Heart left ventricle (tissue), 16 donors: ENCODE measurements at places on chromosomes 3 and 15. TPM values are rescaled to one million over a fixed set of nuclear protein-coding genes. Genes with fewer than 3 reads are reported as not detected.

GRCh38 chr3:146092230-146092629 lies 68.8 kb downstream of the PLOD2 start:
- DNase-seq: no peak

GRCh38 chr3:170296703-170297102 lies 60.8 kb upstream of the SKIL start:
- no peak for DNase-seq

- no peak for DNase-seq
Measured at GRCh38 chr3:159992589-159992988, 4.0 kb downstream of the IL12A start.

- no peak for DNase-seq
Measured at GRCh38 chr3:146326875-146327543, 76.1 kb upstream of the PLSCR4 start.

DNA sequence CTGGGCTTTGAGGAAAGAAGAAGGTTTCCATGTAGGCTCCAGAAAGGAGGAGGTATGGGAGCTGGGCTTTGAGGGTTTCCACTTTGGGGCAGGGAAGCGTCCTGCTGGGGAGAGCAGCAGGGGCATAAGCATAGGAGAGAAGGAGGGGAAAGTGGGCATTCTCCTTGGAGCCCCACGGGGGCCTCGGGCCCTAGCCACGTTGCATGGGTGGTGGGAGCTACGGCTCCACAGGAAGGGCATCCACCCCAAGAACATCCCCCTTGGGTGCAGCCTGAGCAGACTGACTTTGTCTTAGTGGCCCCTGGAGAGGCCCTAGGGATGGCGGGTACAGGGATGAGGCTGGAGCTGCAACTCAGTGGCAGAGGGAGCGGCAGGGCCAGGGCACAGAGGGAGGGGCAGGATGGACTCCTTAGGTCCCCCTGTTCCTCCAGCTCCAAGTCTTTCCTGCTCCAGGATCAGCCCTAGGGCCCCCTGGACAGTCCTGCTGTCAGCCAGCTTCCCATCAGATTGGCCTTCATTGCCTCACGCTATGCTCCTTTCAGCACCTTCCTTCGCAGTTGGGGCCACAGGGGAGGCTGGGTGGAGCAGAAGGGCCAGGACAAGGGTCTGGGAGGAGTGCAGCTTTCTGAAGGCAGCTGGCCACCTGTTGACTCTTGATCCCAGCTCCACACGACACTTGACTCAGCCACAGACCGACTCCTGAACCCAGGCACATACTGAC lies 22.9 kb downstream of the PRR20G start:
- no peak for DNase-seq

- DNase-seq: peak; percentile 52
Measured at GRCh38 chr3:50627407-50628051, 10.6 kb downstream of the MAPKAPK3 start.

- DNase-seq: no peak
Measured at GRCh38 chr3:82568776-82569338, 807.4 kb upstream of the GBE1 start.

DNA sequence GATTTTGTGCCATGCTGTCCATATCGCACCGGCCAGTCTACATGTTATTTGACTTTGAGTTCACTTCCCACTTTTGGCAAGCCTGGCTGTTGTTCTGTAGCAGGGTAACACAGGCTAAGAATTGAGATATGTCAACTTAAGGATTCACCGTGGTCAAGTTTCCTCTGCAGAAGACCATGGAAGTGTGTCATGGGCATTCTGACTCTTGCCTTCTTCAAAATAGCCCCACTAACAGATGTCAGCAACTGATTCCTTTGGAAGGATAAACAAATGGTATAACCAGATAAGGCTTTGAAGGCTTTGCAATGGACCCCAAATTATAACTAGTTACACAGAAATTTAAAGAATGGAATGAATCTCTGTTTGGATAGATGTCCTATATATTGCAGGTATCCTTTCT lies 20.1 kb upstream of the CD47 start:
- no peak for DNase-seq

GRCh38 chr15:90024406-90024805 lies 23.3 kb downstream of the ZNF710 start:
- no peak for DNase-seq

DNA sequence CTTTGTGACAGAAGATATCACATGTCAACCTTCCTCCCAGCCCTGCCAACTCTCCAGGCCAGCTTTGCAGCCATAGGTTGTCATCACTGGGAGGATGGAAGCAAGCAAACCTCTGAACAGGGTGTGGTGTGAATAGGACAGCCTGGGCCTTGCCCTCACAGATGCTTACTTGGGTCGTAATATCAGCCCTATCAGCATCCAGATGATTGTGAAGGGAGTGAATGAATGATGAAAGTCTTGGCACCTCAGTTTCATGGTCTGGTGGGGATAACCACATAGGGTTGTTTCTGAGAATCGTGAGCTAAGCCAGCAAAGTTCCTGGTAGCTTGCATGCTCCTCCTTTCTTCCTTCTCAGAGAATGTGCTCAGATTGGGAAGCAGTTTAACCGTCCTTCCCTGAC lies 55.1 kb upstream of the POLR2M start:
- no peak for DNase-seq

DNA sequence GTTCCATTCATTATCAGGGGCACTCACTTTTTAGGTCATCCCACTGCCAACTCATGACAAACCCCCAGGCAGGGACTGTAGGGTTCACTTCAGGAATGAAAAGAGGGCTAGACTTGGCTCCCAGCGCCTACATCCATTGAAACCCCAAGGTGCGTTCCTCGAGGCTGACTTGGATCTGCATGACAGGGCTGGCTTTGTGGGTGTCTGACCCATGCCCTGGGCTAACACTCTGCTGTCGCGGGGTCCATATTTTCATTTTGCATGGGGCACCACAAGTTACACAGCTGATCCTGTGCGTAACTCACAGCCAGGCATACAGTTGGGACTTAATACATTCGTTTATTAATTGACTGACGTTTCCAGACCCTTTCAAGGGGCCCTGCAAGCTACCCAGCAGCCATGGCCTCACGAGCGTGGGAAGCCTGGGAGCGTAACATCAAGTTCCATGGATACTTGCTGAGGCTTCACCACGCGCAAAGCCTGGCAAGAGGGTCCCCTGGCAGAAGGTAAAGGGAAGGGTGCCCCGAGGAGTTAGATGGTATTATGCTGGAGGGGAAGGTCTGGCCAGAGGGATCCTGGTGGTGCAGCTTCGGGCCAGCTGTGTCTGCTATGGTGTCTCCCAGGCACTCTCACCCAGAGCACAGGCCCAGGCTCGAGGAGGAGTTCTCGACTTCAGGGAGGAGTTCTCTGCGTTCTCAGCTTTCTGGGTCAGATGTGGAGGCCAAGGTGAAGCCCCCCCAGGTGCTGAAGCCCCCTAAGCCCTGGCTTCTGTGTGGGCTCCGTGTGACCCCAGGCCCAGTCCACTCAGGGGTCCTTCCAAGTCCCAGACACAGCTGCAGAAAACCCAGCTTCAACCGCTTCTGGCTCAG lies 85.4 kb downstream of the ADAMTS17 start:
- no peak for DNase-seq

- DNase-seq: no peak
Measured at GRCh38 chr15:65365229-65365628, 12.6 kb downstream of the IGDCC3 start.

DNA sequence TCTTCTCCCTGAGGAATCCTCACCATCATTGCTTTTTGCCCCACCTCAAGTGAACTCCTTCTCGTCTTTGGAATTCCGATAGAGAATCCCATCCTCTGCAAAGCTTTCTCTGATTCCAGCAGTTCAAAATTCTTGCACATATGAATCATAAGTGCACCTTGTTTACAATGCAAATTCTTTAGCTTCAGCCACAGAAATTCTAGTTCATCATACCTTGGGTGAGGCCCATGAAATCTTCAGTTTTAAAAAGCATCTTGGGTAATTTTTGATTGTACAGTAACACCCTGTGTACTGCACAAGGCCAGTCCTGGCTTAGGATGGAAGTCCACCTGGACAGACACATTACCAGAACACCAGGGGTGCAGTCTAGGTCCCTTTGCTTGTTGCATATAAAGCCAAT lies 30.8 kb downstream of the MDFIC2 start:
- DNase-seq: no peak

DNA sequence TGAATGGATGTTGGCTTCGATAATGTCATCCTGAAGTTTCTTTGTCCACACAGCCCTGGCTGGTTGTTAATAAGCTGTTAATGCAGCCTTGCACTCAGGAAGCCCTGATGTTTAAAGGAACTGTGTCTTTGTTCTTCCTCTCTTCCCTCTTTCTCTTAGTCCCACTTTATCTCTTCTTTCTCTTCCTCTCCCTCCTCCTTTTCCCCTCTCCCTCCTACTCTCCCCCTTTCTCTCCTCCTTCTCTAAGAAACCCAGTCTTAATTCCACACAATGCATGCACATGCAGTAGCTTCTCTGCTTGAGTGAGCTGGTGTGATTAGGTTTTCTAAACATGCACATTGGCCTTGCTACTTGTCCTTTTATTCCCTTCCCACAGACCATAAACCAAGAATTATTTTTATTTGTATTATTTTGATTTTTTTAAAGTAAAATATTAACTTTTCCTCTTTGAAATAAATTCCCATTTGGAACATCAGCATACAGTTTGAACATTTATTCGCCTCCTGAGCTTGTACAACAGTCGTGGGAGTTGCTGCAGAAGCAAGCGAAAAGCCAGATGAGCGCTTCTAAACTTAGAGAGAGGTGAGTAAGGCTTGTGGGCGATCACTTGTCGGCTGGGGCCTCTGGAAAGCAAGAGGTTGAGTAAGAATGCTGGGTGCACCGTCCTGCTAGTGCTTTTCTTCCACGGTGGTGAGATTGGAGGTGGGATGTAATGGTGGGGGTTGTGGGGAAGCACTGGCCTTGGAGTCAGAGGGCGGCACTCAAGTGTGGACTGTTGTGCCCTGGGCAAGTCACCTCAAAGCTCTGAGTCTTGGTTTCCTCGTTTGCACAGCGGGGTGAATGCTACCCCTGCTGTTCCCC lies 7.2 kb downstream of the GHRL start:
- no peak for DNase-seq

DNA sequence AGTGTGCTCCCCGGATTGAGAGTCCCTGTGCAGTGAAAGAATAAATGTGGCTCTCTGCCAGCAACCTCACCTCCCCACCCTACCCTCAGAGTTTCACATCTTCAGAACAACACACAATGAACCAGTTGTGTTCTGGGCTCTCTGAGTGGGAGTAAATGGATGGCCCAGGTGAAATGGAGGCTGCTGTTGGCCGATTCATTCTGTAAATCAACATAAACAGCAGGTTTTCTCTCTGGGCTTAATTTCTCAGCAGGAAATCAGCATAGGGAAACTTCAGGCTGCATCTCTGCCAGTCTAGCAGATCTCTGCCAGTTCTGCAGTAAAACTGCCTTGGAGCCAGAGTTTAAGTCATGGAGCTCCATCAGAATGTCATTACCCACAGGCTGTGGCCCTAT lies 54.6 kb upstream of the FURIN start:
- no peak for DNase-seq

GRCh38 chr3:183497313-183497712 lies 58.2 kb downstream of the KLHL6 start:
- DNase-seq: no peak

DNA sequence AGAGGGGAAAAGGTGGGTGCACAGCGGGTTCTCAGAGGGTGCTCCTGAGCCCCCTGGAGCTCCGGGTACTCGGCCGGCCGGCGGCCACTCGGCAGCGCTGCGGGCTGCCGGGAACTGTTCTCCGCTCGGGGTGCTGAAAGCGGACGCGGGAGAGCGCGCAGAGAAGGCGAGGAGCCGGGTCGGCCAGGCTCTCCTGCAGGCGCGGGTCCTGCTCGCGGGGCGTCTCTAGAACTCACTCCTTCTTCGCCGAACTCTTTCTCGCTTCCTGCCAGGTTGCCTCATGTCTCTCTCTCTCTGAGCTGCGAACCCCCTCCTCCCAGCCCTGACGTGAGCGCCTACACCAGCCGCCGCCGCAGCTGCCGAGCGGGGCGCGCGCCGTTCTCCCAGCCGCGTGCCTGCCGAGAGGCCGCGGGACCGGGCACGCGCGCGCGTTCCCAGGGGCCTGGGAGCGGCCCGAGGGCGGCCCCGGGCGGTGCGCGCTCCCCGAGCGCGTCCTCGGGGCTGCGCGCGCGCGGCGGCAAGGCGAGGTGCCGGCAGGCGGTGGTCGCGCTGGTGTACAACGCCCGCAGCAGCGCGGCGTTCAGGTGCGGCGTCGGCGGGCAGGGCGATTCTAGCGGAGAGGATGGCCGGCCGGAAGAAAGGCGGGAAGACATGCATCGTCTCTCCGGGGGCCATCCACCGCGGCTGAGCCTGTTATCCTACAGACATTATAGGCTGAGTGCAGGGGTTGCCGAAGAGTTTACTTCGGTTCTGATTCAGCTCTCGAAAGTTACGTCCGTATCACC lies at the start of gene PEX5L:
TSS of gene PEX5L (minus strand) at position 267 of the 785 bp plus-strand sequence. CDS start 338 bp downstream, outside the sequence.
- peak; percentile 27 for DNase-seq

GRCh38 chr15:31024330-31024729 lies 32.9 kb upstream of the MTMR10 start:
- no peak for DNase-seq

- DNase-seq: no peak
Measured at GRCh38 chr3:188827103-188827502, 344.7 kb upstream of the TPRG1 start.

- no peak for DNase-seq
Measured at GRCh38 chr3:157520485-157521150, 17.4 kb upstream of the VEPH1 start.

- DNase-seq: no peak
Measured at GRCh38 chr3:174322789-174323188, 536.3 kb upstream of the NAALADL2 start.

- DNase-seq: no peak
Measured at GRCh38 chr3:55742832-55743136, 255.7 kb upstream of the WNT5A start.

DNA sequence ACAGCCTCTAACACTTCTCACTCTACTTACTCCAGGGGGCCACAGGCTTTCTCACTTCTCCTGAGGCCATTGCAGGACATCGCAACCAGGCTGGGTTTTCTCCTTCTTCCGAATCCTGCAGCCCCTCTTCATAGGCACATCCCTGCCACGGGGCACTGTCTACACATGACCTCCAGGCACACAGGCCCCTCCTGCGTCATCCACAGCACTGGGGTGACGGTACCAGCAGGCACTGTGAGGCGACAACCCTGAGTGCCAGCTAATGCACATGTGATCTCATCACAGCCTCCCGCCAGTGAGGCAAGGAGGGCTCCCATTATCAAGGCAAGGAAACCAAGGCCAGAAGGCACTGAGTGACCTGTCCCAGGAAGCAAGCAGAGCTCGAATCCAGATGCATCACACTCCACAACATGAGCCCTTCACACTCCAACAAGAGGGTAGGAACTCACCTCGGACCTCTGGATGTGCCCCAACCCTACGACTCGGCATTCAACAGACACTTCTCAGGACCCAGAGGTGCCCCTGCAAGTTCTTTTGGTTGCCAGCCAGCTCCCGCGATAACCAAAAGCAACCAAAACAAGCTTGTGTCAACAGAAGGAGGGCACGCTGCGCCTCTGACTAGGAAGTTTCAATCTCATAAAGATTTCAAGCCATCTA lies 16.7 kb downstream of the FAM174B start:
- no peak for DNase-seq

GRCh38 chr3:196093317-196094111 lies 11.6 kb upstream of the TFRC start:
- DNase-seq: no peak

PLA2G4E gene
- 0.06 TPM for total RNA-seq

FETUB gene
- not detected for total RNA-seq

NPAP1 gene
- total RNA-seq: not detected

CCR2 gene
- 0.35 TPM for total RNA-seq

LMAN1L gene
- total RNA-seq: 0.62 TPM

NOX5 gene
- total RNA-seq: 0.08 TPM
